GDM1 (cell line): ENCODE measurements at places on chromosomes 7 and 10.

- no peak for DNase-seq
Observed at GRCh38 chr7:138616085-138616484, 85.1 kb downstream of the SVOPL start.

DNA sequence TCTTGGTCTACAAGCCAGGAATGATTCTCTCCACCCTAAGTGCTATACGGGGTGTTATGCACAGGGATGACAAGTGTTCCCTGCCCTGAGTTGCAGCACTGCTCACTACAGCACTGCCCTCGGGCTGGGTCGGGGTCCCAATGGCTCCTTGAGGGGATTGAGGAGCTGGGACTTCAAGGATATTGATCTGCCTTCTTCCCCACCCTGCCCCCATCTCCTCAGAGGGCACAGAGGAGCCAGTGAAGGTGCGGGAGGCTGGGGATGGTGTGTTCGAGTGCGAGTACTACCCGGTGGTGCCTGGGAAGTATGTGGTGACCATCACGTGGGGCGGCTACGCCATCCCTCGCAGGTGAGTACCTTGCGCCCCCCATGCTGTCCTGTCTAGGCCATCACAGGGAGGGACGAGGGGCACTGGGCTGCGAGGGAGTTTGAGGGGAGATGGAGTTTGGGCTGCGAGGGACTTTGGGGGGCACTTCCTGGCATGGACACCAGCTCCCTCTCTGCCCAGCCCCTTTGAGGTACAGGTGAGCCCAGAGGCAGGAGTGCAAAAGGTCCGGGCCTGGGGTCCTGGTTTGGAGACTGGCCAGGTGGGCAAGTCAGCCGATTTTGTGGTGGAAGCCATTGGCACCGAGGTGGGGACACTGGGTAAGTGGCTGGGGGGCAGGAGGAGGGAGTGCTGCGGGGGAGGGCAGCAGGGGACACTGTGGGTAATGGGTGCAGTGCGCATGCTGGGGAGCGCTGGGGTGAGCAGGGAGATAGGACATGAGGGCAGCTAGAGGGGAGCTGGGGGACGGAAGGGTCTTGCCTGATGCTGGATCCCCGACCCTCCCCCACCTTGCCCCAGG, 10.3 kb downstream of the FLNC start:
- no peak for DNase-seq

- no peak for DNase-seq
Observed at GRCh38 chr7:22460363-22460988, 39.5 kb downstream of the STEAP1B start.

- DNase-seq = no peak
Observed at GRCh38 chr10:71468363-71469094, 71.8 kb downstream of the CDH23 start.

GRCh38 chr10:22690158-22690557, 24.2 kb downstream of the PIP4K2A start:
- DNase-seq = no peak

DNA sequence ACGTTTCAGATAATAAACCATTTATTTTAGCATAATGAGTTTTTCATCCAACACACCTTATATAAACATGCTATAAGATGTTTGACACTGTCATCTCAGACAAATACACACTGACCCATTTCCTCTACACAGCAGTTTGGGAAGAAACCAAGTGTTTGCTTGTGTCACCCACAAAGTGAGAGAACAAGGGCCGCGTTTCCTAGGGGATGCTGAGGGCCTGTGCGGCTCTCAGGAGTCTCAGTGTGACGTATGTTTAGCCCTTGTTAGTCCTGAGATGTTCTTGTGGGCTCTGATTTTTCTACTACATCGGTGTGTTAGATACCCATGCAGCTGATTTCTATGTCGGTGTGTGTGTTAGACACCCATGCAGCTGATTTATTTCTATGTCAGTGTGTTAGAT, 266.3 kb downstream of the DIP2C start:
- no peak for DNase-seq

GRCh38 chr7:75945297-75946168, 30.6 kb downstream of the POR start:
- no peak for DNase-seq

DNA sequence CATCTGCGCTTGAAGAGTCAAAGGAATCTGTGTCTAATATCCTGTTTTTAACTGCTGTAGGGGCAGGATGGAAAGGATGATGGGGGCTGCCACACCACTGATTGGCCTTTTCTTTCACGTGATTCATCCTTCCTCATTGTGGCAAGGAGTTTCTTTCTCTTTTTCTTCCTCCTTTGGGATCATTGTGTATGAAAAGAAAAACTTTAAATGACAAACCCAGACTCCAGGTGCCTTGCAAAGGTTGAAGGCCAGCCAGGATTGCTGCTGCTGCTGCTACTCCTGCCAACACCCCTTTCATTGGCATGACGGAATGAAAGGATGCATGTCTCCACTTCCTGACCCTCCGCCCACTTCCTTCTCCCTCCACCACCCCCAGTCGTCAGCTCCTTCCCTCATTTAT, 6.5 kb upstream of the OIT3 start:
- DNase-seq = peak; percentile 47

DNA sequence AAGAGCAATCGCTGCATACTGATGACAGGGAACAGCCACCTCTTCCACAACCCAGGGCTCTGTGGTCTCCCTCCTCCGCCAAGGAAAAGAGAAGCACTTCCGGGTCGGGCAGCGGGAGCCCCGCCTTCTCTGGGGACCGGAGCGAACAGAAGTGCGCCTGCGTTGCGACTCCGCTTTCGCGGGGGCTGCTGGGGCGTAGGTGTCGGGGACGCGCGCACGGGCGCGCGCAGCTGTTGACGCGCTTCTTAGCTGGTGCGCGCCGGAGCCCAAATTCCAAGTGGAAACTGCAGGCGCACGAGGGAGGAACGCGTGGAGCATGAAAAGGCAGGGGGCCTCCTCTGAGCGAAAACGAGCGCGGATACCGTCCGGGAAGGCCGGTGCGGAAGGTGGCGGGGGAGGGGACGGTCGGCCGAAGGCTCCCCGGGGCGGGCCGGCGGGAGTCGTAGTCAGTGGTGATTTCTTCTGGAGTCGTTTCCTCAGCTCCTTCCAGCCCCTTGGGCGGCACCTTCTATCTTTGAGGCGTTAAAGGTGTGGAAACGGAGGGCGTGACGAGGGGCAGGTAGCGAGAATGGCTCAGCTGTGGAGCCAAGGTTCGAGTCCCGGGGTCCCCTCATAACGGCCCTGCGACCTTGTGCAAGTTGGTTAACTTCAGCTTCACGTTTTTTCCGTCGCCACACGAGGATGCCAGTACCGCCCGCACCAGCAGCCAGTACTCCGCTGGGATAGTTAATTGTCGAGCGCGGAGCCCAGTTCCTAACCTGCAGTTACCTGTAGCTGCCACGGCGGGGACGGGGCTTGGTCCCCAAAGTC, at the start of the genes COX15 and CUTC:
COX15 (minus strand) TSS at position 95 of the 810 bp plus-strand sequence; CDS start at position 17, 78 bp downstream.
CUTC (plus strand) TSS at position 202 of the 810 bp plus-strand sequence; CDS start at position 317, 115 bp downstream.
- peak; percentile 92 for DNase-seq
